ENCODE measurements at places on chromosomes 12 and 14. TPM values are rescaled to one million over a fixed set of nuclear protein-coding genes. Genes with fewer than 3 reads are reported as not detected.

GRCh38 chr12:69476276-69477017 lies 6.3 kb downstream of the FRS2 start:
- DNase-seq: no peak

DNA sequence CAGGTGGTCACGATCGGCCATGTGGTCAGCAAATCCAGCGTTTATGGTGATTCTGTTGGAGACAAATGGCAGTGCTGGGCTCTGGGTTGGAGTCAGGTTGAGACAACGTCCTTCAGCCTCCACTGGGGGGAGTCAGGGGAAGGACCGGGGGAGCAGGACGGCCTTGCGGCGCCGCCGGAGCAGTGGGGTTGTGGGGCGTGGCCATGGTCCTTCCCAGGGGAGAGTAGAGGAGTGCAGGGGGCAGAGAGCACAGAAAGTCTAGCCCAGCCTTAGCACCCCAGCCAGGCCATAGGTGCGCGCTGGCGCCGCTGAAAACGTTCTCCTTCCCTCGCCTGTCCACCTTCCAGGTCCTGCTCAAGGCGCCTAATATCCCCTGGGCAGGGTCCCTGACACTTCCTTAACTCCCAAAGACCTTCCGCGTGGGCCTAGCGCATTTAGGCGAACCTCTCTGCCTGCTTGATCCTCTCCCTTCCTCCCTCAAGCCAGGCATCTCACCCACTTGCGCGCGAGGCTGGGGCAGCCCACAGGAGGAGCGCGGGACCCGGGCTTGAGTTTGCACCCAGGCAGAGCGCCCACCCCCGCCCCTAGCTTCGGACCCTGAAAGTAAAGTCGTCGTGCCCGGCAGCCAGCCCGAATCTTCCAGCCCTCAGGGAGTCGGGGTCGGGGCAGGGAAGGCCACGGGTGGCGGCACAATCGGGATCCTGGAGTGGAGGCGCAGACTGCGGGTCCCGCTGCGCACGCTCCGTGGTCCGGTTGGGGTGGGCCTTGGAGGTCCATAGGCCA lies 3.1 kb upstream of the KIF26A start:
- peak; percentile 37 for DNase-seq

DNA sequence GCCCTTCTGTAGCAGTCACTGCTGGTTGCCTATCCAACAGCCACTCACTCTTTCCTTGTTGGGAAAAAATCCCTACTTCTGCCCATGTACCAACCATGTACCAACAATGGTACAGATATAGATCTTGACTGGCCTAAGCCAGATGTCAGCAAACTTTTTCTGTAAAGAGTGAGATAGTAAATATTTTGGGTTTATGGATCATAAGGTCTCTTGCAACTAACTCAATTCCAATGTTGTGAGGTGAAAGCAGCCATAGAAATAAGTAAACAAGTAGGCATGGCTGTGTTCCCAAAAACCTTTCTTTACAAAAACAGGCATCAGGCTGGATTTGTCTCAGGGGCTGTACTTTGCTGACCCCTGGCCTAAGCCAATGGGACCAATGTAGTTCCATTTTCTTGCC lies 73.5 kb downstream of the ARMH4 start:
- DNase-seq: no peak

DNA sequence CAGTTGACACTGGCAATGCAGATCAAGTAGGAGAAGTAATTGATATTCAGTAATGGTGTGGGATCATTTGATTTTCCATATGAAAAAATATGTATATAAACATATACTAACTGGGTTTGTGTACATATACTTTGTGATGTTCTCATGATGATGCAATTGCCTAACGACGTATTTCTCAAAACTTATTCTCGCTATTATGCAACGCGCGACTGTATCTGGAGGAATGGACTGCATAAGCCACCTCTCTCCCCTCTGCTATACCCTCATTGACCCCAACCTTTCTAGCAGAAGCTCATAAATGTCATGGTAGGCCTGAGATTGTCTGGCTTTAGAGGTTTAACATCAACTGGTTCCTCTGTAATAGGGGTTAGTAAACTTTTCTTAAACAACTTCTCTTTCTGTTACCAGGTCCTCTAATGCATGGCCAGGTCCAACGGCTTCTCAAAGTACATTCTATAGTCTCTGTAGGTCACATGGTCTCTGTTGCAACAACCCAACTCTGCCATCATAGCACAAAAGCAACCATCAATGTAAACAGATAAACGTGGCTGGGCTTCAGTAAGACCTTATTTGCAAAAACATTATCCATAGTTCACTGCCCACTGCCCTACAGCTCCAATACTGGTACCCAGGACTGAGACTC lies 59.3 kb downstream of the FOXN3 start:
- no peak for DNase-seq

DNA sequence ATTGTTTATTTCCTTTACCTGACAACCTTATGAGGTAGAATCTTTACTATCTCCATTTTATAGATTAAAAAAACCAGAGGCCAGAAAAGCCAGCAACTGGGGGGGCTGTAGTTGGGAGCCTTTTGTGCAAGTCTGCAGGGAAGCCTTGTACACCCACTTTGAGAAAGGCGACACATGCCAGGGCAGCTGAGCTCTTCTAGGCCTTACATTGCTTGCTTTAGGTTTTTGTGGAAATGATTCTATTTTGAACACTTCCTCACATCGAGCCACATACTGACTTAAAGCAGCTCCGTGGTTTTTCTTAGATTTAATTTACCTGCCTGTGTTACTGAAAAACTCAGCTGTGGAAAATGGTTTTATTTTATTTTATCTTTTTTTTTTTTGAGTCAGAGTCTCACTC lies 34.6 kb downstream of the EP400 start:
- DNase-seq: no peak

GRCh38 chr14:29681316-29681715 lies 246.3 kb downstream of the PRKD1 start:
- DNase-seq: no peak

- DNase-seq: no peak
Measured at GRCh38 chr14:56121816-56122215, 3.6 kb downstream of the PELI2 start.

- no peak for DNase-seq
Measured at GRCh38 chr14:33369972-33370371, 431.3 kb downstream of the NPAS3 start.

DNA sequence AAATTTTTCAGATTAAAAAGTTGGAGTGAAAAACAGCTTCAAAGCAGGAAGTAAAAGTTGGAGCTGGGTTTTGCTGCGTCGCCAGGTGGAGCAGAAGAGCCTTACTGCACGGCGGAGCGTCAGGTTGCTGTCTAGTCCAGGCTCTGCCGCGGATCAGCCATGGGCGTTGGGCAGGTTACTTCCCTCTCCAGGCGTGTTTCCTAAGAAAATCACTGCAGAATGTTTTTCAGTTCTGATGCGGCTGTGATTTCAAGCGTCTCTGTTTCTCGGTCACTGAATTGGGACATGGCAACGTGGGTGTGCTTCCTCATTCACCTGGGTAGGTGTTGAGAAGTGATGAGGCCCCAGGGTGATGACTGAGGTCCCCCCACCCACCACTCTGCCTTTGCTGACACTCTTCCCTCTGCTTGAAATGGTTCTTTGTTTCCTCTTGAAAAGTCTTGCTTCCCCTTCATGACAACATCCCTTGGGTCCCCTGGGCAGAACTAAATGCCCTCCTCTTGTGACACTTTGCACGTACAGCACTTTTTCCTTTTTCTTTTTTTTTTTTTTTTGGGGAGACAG lies 7.6 kb downstream of the EVL start:
- peak; percentile 76 for DNase-seq

- DNase-seq: no peak
Measured at GRCh38 chr12:129753586-129753985, 150.2 kb downstream of the TMEM132D start.

- DNase-seq: no peak
Measured at GRCh38 chr14:95700221-95700976, 13.5 kb downstream of the TCL1A start.

- no peak for DNase-seq
Measured at GRCh38 chr12:32877601-32878459, 18.7 kb downstream of the PKP2 start.

- peak; percentile 63 for DNase-seq
Measured at GRCh38 chr14:99684410-99684934, 374 bp downstream of the CYP46A1 start.

DNA sequence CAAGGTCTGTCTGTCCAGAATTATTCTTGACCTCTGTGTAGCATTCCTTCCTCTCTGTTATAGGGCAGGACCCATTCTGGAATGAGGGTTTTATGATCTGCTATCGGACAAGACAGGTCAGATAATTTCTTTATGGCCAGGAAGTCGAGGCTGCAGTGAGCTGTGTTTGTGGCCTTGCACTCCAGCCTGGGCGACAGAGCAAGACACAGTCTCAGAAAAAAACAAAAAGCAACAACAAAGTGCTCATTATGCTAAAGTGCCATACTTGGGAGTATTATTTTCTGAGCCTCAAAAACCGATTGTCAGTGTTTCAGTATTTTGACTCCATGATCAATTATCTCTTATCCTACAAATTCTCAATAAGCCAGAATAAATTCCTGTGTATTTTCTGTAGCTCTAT lies 4.1 kb downstream of the CIPC start:
- no peak for DNase-seq

Gene CD9
- 9.1 TPM for total RNA-seq

DNA sequence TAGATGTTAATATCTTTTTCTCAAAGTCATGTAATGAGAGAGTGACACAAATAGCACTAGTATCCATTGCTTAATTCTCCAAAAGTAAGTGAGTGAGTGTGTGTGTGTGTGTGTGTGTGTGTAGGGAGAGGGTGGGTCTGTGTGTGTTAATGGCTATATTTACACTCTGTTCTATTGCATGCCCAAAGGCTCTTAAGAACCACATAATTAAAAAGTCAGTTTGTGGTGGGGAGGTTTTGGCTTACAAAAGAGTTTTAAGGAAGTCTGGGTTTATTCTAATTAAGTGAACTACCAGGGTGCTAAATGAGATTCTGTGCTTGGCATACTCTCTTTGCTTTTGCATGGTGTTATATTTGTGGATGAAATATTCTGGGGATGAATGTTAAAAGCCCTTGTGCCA lies 1897.6 kb upstream of the FLRT2 start:
- no peak for DNase-seq

DNA sequence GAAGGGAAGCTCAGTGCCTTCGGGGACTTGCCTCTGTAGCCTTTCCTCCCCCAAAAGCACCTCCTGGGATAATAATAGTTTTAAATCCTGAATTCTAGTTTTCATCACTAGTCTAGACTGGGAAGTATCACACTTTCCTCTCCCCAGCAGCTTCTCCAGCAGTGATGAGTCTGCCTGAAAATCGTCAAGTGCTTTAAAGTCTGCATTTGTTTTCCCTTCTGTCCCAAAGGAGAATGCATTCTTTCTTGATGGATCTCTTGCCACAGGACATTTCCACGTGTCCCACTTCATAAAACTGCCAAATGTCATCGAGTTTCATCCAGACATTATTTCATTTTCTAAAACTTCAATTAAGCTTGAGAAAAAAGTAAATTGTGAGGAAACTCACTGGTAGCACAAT lies 15.0 kb downstream of the CSRP2 start:
- no peak for DNase-seq

- DNase-seq: no peak
Measured at GRCh38 chr12:105573574-105573973, 243.1 kb downstream of the C12orf75 start.

Gene BHLHE41
- total RNA-seq: not detected

Gene FZD10
- total RNA-seq: not detected

DNA sequence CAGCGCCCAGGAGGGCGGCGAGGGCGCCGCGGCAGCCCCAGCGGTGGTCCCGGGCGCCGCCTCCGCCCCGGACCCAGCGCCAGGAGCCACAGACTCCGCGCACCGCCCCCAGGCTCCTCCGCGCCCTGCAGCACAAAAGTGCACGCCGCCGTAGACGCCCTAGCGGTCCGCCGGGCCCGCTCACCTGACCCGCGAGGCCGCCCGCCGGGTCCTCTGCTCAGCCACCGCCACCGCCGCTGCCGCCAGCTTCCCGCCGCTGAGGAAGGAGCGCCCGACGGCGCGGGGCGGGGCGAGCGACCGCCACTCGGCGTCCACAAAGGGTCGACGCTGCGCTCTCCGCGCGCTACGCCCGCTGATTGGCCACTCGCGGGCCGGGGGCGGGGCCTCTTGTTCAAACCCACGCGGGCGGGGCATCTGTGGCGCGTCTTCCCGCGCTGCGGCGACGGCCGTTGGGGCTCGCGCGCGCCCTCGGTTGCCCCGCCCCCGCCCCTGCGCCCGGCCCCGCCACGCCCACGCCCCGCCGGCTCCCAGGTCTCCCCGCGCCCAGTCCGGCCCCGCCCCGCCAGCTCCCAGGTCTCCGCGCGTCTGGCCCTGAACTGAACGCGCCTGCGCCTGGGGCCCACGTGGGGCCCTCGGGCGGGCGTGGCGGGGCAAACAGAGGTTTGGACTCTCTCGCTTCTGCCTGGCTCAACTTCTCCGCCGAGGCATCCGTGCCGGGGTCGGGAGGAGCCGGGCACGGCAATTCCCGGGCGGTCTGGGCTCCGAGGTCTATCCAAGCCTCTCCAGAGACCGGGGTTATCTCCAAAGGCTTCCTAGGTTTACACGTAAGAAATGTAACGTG lies at the start of gene CDCA4:
TSS of gene CDCA4 (minus strand) at position 269 of the 841 bp plus-strand sequence. CDS start 9,154 bp downstream, outside the sequence.
- peak; percentile 98 for DNase-seq

Gene CINP
- 52.2 TPM for total RNA-seq

DNA sequence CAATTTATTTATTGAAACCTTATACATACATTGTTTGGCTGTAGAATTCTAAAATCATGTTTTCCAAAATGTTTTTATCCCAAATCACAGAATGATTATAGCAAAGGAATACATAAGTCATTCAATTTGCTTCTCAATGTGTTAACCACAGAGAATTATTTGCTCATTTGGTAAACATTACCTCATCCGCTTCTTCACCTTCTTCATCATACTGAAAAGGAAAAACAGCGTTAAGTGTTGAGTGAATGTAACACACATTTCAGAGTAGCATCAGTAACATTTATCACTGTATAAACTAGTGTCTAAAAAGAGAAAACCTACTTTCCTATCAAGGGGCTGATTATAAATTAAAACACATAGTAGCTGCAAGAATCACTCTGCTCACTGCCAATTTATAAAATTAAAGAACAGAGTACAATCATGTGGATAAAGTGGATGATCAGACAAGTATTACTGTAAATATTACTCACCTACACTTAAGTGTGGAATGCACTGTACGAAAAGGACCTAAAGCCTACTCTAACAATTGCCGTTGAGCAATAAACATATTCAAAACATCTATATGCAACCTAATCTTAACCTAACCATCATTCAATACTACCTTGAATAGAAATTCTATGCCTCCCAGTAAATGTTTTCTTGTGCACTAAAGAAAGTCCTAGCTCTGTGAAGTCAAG lies 18.1 kb upstream of the PHLDA1 start:
- no peak for DNase-seq

DNA sequence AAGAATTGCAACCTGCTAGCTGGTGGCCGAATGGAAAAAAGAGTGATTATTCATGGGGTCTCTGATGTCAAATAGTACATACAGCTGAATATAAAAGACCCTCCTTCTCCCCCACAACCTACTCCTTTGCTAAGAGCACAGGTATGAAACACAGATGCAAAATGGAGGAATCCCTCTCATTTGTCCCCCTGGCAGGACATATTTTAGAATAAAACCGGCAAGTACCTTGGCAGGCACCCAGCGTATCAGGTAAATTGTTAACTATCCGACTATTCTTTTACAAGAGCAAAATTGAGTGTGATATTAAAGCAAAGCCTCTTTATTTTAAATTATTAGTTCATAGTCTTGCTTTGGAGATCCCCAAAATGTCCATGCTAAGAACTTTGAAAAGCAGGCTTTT lies 73.7 kb upstream of the USP44 start:
- DNase-seq: no peak

GRCh38 chr14:102629011-102629444 lies 36.6 kb downstream of the RCOR1 start:
- no peak for DNase-seq

Gene MYF5
- total RNA-seq: not detected

- DNase-seq: no peak
Measured at GRCh38 chr14:98323836-98324235, 948.2 kb downstream of the BCL11B start.

Gene IL31
- not detected for total RNA-seq
